RPMI8226 (cell line): ENCODE measurements at places on chromosomes 7 and 10.

GRCh38 chr7:105489409-105489808, 32.7 kb downstream of the PUS7 start:
- DNase-seq = no peak

- DNase-seq = no peak
These were observed 46.0 kb downstream of the ZNF777 start for GRCh38 chr7:149414745-149415390.

GRCh38 chr10:67815571-67816059, 22.4 kb downstream of the DNAJC12 start:
- no peak for DNase-seq

DNA sequence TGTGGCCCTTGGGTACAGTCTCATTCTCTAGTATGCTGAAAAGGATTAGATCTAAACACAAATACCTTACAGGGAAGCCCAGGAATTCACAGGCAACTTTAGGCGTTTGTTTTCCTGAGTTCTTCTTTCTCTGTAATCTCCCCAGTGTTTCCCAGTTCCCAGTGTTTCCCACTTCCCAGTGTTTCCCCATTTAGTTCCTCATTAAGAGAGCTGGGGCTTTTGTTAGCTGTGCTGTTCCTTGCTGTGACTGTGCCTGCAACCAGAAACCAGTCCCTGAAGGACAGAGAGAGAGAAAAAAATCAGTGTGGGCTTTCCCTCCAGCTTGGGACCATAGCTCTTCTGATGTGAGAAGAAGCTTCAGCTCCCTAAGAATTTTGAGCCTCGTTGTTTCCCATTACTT, 802.9 kb upstream of the COBL start:
- no peak for DNase-seq

GRCh38 chr10:75462865-75463264, 31.4 kb downstream of the LRMDA start:
- DNase-seq = no peak

- no peak for DNase-seq
These were observed 519.6 kb downstream of the REEP3 start for GRCh38 chr10:64040781-64041180.

- no peak for DNase-seq
These were observed 150.4 kb downstream of the MAD1L1 start for GRCh38 chr7:2082139-2082998.

- no peak for DNase-seq
These were observed 35.0 kb upstream of the DAGLB start for GRCh38 chr7:6482743-6483119.

- peak; percentile 48 for DNase-seq
These were observed 42.2 kb upstream of the HSPB1 start for GRCh38 chr7:76260171-76260703.

DNA sequence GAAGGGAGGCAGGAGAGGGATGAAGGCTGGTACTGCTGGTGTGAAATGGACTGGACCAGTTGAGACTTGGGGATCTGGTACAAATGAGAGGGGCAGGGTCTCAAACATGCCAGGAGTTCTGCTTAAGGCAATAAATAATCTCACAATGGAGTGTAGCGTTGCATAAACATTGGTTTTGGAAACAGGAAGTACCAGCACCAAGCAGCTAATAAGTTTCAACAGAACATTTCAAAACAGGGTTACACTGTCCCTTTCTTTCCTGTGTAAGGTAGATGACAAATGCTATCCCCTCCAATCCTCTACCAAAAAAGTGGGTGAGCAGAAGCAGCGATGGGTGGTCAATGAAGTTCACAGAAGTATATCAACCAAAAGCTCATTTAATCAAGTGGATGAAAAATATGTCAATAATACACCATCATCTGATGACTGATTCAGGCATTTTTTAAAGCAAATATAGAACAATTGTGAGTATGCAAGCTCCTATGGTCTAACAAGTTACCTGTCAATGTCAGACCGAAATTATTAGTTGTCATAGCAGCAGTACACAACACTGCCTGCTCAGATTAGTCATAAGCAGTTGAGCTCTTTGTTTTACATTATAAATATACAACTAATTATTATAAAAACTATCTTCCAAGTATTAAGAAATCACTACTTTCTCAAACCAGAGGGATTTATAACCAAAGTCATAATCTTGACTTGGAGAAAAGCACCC, 220.0 kb downstream of the FAM107B start:
- DNase-seq = no peak

DNA sequence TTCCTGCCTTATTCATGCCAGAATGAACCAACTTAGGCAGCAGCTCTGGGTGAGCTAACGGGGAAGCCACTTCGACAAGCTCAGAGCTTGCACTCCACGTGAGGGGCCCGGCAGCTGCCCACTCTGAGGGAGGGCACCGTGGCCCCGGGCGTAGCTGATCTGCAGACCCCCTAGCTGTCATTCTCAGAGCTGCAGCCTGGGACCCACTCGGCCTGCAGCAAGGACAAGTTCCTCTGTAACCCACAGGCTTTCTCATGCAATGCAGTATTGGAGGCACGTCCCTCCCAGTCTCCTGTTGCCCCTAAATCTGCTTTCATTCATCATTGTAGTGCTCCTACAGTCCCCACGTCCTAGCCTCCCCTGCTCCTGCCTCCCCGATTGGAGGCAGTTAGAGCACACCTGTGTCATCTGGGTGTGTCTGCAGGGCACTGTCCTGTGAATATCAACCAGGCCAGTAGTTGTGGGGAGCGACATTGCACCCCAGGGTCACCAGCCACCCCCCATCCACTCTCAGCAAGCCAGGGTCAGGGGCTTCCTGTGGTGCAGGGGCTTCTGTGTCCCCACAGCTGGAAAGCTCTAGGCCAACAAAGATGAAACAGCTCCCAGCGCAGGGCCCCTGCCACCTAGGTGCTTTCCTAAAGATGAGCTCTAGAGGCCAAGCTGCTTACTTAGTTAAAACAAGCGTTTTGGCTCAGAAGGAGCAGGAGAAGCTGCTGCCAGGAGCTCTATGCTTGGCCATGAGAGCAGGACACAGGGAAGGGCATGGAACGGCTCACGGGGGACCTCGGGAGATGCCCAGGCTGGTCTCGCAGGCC, 333.6 kb downstream of the ADARB2 start:
- DNase-seq = no peak
